ENCODE measurements at places on chromosomes 4 and X.

- no peak for DNase-seq
These were observed 54.6 kb downstream of the CFAP299 start for GRCh38 chr4:80390178-80390577.

GRCh38 chr4:82481506-82481840 lies 51.1 kb downstream of the ENOPH1 start:
- no peak for DNase-seq

GRCh38 chr4:182143822-182144625 lies 99.2 kb upstream of the TENM3 start:
- DNase-seq, result no peak

GRCh38 chr4:78058591-78059523 lies 1.7 kb downstream of the FRAS1 start:
- no peak for DNase-seq

DNA sequence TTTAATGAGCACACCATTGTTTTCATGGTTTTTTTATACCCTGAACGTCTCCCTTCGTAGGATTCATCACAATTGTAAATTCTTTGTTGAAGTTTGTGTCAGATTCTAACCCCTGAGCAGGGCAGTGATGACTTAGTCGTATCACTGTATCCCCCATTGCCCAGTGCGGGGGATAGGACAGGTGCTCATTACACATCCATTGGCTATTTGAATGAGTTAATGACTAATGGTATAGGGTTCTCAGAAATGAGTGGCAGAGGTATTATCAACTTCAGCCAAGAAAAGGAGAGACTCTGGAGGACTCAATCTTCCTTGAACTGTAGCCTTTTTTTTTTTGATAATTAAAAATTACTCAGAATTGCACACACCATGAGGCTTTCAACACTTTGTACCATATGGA lies 64.6 kb downstream of the SYNPO2 start:
- no peak for DNase-seq

DNA sequence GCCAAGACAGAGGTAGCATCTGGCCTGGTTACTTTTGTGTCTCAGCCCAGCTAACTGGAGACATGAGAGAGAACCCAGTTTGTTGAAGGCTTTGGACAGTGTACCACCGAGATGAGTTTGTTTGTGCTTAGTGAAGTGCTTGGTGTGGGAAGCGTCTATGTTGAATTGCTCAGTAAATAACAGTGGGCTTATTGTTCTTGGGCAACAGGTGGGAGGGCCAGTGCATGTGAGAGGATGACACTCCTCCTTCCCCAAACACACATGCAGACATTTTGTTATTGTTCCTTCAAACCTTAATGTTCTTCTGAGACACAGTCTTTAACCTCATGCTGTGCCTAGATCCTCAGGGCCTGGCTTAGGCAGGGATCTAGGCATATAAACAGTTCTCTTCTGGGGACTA lies 39.7 kb downstream of the MSN start:
- no peak for DNase-seq

GRCh38 chrX:68894142-68894512 lies 65.3 kb downstream of the EFNB1 start:
- DNase-seq, result no peak
